ENCODE measurements at places on chromosomes 16 and 17.

DNA sequence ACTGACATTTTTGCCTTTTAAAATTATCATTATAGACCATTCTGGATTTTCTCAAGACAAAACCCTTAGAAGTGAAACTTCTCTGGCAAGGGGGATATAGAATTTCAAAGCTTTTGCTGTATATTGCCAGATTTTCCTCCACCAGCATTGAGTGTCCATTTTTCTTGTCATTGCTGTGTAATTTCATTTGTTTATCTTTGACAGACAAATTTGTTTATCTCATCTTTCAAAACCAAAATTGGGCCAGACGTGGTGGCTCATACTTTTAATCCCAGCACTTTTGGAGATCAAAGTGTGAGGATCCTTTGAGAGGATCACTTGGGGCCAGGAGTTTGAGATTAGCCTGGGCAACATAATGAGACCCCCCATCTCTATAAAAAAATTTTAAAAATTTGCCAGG is 16.0 kb upstream of the ARL2BP start:
- DNase-seq: no peak

- no peak for DNase-seq
These were observed 16.9 kb downstream of the GRIN2C start for GRCh38 chr17:74842599-74843351.

DNA sequence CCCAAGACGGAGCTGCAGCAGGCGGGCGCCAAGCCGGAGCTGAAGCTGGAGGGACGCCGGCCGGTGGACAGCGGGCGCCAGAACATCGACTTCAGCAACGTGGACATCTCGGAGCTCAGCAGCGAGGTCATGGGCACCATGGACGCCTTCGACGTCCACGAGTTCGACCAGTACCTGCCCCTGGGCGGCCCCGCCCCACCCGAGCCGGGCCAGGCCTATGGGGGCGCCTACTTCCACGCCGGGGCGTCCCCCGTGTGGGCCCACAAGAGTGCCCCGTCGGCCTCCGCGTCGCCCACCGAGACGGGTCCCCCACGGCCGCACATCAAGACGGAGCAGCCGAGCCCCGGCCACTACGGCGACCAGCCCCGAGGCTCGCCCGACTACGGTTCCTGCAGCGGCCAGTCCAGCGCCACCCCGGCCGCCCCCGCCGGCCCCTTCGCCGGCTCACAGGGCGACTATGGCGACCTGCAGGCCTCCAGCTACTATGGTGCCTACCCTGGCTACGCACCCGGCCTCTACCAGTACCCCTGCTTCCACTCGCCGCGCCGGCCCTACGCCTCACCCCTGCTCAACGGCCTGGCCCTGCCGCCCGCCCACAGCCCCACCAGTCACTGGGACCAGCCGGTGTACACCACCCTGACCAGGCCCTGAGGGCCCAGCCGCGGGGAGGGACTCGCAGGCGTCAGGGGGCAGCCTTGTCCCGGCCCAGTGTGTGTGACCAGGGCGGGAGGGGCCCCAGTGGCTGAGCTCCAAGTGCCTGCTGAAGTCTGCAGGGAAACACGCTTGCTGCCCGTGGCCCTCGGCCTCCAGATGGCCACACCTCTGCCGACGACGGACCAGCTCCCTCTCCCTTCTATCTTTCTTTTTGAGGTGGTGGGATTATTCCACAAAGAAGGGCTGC is 3.4 kb downstream of the SOX8 start:
- DNase-seq: no peak

GRCh38 chr16:48413272-48413671 is 28.1 kb upstream of the SIAH1 start:
- no peak for DNase-seq

DNA sequence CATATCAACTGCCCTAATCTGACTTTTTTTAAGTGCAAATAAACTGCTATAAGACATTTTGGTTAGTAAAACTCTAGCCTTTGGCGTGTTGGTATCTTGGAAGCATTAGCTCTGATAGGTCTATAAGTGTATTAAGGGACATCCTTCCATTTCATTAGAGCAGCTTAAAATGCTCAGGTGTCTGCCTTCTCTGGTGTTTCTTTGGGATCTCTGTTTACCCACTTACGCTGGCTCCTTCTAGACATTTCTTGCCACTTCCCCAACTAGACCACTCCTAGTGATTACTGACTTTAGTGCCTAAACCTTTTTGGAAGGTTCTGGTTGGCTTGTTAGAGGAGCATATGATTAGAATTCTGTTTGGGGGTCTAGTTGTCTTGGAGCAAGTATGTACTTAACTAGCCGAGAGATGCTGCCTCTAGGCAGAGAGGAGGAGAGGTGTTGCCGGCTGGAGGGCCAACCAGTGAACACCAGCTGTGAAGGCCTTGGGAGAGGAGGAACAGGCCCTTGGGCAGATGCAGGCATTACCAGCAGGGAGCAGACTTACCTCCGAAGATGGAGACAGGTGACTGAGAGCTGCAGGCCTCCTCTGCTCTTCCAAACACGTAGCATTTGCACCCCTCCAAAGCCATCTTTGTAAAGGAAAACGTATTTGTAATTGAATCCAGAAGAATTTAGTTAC is 15.2 kb upstream of the CLEC18C start:
- no peak for DNase-seq

- DNase-seq: peak; percentile 70
These were observed 43.3 kb downstream of the PGS1 start for GRCh38 chr17:78421534-78422266.

DNA sequence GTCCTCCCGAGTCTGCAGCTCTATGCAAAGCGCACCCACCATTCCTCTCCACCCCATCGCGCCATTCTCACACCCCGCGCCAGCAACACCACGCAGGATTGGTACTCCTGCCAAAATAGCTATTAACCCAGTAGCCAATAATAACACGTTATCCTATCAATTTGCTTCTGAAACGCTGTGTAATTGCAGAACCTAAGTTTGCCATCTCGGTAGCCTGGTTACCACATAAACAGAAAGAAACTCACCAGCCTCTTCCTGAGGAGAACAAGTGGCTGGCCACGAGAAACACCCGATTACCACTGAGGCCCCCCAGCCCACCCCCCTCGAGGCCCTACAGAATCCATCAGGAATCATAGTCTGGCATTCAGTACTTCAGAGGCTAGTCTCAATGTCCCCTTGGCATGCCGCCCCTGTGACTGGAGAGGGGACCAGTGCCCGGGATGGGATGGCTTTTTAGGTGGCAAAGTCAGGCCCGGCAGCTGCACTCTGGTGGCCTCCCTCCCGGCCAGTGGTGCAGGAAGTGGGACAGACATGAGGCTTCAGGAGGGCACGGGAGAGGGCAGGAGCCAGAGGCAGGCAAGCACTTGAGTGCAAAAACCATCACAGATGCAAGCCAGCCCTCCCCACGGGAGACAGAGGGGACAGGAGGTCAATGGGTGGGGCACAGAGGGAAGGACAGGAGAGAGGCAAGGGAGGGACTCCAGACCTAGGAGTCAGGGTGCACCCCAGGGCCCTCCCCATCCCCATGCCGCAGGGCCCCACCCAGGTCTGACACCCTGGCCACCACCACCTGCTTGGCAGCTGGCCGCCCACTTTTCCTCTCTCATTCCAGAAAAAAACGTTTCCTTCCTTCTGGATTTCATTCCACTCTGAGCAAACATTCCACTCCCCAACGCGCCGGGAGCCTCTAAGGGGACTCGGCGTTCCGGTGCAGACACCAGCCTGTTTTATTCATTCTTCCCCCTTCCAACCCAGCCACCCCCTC is 192.5 kb downstream of the ZNF423 start:
- no peak for DNase-seq

GRCh38 chr16:32116080-32116479 is 137.0 kb upstream of the TP53TG3D start:
- no peak for DNase-seq

- no peak for DNase-seq
These were observed 3.8 kb upstream of the RAI1 start for GRCh38 chr17:17677299-17678040.

DNA sequence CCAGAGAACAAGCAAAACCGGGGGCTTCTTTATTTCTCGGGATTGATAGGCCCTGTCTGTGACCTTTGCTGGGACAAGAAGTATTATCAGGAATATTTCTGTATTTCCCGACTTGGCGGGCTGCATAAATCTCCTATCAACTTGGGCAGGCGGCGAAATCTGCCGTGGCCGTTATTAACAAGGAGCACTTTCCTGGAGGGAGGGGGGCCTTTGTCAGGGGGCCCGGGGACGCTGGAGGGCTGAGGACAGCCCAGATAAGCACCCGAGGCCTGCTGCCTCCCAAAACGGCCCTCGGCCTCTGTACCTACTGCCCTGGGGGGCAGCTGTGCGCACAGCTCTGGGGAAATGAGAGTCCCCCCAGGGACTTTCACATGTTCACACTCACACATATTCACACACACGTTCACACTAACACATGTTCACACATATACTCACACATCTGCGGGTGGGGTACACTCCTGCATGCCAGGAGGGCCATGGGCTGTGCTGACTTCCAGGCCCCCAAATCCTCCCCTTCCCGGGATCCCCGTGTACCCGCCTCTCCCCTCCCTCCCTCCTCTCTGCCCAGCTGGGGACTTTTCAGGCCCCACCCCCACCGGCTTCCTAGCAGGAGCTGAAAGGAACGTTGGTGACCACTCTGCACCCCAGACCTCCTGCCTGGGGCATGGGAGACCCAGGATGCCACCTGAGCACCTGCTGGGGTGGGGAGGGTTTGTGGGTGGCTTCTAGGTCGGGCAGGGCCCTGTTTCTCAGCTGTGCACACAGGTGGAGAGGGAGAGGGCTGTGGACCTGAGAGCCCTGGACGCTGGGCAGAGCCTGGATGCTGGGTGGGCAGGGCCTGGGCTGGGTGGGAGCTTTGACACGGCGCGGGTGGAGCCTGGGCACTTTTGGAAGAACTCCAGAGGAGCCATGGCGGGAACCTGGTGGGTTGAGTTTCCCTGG is 24.3 kb upstream of the GSE1 start:
- DNase-seq: no peak

- DNase-seq: no peak
These were observed 7.8 kb downstream of the SYCE1L start for GRCh38 chr16:77207030-77207429.

GRCh38 chr17:68204736-68205135 is 43.1 kb upstream of the AMZ2 start:
- no peak for DNase-seq

DNA sequence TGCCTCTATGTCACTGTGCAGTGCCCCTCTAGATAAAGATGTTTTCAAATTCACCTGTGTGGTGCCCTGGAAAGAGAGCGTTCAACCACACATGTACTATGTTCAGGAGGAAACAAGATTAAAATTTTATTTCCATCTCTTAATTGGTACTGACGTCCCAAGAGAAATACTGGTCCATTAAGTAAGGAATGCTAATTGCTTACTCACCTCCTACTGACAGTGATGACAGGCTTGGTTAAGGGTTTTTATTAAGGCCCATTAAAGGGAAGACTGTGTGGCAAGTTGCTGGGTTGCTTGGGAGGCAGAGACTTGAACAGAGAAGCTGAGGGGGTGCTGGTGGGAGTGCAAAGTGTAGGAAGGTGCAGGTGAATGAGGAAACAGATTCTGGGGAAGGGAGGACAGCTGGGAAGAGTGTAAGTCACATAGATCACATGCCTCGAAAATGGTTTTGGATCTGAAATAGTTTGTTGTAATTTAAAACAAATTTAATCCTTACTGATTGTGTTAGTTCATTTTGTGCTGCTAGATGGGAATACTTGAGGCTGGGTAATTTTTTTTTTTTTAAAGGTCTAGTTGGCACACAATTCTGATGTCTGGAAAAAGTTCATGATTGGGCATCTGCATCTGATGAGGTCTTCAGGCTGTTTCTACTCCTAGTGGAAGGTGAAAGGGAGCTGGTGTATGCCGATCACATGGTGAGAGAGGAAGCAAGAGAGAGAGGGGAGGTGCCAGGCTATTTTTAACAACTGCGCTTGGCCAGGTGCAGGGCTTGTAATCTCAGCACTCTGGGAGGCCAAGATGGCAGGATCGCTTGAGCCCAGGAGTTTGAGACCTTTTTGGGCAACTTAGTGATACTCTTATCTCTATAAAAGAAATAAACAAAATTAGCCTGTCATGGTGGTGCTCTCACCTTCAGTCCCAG is 140.5 kb downstream of the CACNG3 start:
- DNase-seq: no peak

GRCh38 chr17:7352910-7353635 is 1.1 kb downstream of the KCTD11 start:
- DNase-seq: no peak

Measured in stimulated activated CD4-positive, alpha-beta T cell treated with anti-CD3 and anti-CD28 coated beads, Interleukin-12 subunit alpha, Interleukin-12 subunit beta, amount 100 ng/mL, for 4 hours (primary cell).